Kasumi-1 (cell line): ENCODE measurements at places on chromosomes 16 and 17.

DNA sequence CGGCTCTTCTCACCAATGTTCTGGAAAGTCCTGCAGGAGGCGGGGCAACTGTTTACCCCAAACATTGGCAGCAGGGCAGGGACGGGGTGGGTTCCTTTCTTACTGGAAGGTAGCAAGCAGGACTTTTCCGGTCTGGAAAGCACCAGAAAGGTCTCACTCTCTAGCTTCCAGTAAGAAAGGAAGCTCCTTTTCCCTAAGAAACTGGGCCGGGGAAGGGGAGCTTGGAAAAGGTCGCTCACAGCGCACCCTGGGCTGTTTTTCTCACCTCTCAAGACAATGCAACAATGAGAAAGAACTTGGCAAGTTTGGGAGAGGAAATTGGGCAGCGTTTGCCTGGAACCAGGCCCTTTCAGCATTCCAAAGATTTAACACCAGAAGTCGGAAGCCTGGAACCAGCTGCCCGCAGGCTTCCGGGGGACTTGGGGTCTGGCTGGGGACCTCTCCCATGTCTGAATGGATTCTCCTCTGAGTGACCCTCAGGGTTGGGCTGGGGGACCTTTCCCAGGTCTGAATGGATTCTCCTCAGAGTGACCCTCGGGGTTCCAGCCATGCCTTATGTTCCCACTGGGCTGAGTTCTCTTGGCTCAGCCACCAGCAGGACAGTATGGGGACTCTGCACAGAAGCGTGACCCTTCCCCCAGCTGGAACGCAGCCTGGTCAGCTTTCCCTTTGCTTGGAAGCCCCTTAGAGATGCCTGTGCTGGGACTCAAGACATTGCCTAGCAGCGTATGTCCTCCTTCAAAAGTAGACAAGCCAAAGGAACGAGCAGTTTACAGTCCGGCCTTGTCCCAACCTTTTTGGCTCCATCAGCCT lies 166.5 kb upstream of the PLCG2 start:
- no peak for DNase-seq

- no peak for DNase-seq
Measured at GRCh38 chr16:7390974-7391373, 58.3 kb downstream of the RBFOX1 start.

DNA sequence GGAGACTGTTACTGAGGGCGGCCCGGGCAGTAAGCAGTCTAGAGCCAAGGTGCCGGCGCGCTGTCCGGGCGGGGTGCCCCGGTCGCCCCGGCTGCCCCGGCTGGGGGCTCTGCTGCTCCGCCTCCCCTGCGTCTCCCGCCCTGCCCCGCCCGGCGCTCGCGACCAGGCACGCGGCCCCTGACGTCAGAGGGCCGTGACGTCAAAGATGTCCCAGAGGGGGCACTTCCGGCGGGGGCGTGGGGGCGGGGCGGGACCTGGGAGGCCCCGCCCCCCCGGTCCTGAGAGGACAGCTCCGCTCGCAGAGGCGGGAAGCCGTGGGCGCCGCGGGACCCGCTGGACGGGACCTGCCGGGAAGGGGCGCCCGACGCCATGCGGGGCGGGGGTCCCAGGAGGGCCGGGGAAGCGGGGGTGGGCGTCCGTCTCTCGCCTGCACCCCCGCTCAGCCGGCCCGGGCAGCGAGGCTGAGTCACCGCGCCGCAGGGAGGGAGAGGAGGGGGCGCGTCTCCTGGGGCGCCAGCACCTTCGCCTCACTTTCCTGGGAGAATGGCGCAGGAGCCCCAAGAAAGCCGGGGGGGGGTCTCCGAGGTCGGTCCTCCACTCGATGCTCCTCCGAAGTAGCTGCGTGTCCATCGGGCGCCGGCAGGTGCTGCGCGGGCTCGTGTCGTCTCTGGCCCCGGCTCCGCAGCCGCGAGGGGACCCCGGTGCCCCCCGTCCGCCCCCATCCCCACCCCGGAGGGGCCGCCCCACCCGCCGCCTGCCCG lies 4.4 kb upstream of the HIC1 start:
- DNase-seq = no peak

DNA sequence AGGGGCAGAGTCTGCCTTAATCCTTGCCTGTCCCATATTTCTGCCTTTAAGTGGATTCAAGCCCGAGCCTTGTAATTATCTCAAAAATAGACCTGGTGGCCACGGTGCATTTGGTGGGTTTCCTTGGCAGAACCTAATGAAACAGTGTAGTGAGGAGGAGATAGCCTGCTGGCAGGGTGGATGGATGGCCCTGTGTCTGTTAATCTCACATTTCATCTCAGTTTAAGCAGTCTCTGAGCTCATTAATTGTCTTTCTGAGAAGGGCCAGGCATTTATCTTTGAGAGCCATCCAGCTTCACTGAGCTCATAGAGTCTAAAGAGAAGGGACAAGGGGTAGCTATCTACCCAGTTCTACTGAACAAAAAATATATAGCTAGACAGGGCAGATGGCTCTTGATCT lies 364.0 kb upstream of the EEF2KMT start:
- DNase-seq = no peak

GRCh38 chr17:82519971-82520903 lies 705 bp downstream of the FOXK2 start:
- peak; percentile 37 for DNase-seq

DNA sequence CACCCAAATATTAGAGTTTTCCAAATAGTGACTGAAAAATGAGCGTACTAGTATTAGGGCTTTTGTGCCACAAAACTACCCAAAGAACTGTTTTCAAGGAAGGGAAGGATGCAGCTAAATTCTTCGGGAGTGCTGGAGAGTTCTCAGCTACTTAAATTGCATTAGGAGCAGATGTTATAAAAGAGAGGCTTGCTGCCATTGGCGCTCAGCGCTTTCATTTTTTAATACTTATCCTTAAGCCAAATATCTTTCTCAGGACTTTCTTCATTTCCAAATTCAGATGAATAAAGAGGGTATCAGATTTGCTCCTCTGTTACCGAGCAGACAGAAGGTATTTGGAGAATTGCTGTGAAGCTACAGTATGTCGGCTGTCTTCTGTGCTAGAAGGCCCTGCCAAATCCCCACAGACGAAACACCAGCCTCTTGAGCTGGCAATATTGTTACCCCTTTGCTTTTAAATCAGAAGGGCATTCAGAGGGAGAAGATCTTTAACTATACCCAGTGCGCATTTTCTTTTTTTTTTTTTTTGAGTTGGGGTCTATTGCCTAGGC lies 47.2 kb upstream of the CLEC18A start:
- DNase-seq = no peak

- DNase-seq = no peak
Measured at GRCh38 chr17:19010729-19011505, 6.4 kb upstream of the FAM83G start.

DNA sequence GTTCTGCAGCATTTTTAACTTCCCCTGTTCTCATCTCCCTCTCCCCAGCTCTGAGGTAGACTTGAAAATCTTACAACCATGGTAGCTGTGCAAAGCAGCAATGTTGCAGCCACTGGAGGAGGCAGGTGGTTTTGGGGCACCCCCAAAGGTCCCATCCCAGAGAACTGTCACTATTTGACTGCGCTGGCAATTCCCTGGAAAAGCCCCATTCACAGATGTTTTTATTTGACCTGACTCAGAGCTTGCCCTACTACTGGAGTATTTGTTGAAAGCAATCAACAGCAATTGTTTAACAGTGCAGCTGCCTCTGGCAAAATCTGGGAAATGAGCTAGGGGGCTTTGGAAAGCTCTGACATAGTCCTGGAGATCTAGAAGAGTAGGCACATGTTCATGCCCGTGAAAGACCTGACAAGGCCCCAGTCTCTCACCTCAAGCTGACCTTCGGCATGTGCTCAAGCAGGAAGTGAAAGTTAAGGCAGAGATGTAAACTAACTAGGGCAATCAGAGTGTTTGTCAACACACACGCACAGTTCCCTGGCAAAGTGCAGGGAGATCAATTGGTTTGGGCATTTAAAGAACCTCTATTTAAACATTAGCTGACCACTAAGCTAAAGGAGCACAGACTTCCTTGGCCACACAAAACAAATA lies 19.7 kb upstream of the PIK3R5 start:
- no peak for DNase-seq

DNA sequence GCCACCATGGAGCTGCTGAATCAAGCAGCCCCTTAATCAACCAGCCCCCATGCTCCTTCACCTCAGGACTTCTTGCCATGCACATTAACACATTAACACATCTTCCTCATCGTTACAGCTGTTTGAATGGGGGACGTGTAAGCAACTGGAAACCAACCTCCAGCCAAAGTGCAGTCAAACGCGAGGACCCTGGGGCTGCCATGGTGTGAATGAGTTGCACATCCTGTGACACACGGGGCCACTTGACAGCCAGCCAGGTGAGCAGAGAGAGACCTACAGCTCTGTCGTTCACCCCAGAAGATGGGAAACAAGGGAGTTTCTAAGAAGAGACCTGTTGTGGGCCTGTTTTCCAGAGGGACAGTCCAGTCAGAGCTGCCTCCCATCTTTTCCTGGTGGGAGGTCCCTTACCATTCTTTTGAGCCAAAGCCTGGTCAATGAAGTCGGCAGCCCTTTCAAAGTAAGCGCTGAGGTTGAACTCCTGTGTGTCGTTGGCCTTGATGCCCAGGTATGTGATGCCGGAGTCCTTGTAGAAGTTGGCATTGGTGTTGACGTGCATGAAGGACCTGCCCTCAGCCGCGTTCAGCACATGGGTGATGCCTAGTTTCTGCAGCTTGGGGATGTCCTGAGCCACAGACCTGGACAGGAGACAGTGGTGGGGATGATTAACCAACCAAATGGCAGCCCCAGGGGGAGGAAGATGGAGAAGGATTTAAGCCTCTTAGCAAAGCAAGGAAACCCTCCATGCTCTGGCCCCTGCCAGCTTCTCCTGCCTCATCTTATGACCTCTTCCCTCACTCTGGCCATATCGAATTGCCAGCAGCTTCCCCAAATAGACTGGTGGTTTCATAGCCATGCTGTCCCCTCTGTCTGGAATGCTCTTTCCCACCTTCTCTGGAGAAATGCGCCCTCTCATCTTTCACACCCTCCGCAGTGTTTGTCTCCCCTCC lies 4.2 kb downstream of the DUSP3 start:
- DNase-seq = no peak

- DNase-seq = peak; percentile 100
Measured at GRCh38 chr17:64441772-64442540, 7.0 kb upstream of the MILR1 start.

- no peak for DNase-seq
Measured at GRCh38 chr17:51006601-51007000, 114.1 kb downstream of the SPAG9 start.

- no peak for DNase-seq
Measured at GRCh38 chr16:69273009-69273408, 38.1 kb upstream of the VPS4A start.

GRCh38 chr16:87956365-87957231 lies 5.4 kb downstream of the BANP start:
- peak; percentile 80 for DNase-seq

DNA sequence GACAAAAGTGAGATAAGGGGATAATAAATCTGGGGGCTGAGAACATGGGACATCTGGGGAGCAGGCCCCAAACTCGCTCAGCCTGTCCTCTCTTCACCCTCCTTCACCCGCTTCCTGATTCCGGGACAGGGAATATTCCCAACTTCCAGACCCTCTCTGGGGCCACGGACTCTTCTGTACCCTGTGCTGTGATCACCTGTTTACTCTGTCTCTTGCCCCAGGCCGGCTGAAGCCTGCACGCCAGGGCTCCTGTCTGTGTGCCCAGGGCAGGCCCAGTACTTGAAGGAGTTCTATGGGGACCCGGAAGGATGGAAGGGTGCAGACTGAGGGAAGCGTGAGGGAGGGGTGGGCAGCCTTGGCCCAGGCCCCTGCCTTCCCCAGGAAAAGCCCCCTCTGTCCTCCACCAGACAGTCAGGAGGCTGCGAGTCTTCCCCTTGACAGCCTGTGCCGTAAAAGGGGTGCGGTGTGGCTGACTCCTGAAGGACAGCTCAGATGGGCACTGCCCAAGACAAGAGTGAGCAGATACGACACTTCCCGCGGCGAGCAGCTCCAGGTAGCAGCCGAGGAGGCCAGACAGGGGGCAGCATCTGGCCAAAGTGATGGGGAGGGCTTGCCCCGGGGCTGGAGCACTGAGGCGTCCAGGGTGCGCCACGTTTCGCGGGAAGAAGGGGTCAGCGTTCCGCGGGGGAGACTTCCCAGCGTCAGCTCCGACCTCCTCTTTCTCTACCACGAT lies 1.0 kb upstream of the CCNF start:
- DNase-seq = no peak

DNA sequence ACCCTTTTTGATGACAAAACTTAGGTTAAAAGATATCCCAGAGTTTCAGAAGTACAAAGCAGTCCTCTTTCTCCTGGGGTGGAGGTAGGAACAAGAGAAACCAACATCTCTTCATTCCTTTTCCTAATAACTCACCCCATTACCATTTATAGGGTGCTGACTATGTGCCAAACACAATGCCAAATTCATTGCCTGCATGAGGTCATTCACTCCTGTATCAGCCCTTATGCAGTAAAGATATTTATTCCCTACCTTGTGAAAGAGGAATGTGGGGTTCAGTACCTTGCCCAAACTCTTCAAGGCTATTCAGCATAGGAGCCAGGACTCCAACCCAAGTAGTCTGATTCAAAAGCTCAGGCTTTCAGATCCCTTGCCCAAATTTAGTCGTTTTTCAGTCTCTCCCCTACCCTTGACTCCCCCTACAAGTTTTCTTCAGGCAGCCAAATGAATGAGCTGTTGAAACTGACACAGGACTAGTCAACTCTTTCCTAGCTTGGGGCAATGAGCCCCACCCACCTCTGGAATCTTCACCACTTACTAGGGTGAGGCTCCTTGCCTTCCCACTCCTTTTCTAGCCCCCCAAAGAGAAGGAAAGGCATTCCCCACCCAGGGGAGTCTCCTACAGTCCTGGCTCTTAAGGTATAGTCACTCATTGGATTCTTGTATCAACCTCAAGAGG lies 5.9 kb downstream of the KRT14 start:
- no peak for DNase-seq

DNA sequence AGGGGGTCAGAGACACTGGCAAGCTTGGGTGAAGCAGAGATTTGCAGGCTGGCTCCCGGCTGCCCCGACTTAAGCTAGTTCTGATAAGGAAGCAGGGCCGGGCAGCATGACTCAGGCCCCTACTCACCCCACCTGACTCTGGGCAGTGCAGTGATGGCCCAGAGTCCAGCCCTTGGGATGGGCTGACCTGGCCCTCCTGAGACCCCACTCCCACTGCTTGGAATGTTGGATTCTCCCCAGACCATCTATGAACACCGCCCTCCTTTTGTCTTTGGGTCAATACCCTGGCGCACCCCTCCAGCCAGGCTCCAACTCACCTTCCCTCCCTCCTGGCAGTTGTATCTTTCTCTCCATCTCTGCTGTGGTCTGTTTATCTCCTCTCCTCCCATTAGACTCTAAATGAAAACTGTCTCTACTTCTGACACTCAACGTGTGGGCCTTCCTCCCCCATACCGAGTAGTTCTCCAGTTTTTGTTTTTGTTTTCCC lies 21.0 kb downstream of the LGALS3BP start:
- DNase-seq = no peak

- DNase-seq = no peak
Measured at GRCh38 chr16:69924041-69924775, 26.9 kb upstream of the CLEC18A start.
